LNCaP clone FGC (cell line): ENCODE measurements at places on chromosomes 5 and 9.

GRCh38 chr5:172525996-172526360 lies 71.7 kb upstream of the SH3PXD2B start:
- no peak for DNase-seq

DNA sequence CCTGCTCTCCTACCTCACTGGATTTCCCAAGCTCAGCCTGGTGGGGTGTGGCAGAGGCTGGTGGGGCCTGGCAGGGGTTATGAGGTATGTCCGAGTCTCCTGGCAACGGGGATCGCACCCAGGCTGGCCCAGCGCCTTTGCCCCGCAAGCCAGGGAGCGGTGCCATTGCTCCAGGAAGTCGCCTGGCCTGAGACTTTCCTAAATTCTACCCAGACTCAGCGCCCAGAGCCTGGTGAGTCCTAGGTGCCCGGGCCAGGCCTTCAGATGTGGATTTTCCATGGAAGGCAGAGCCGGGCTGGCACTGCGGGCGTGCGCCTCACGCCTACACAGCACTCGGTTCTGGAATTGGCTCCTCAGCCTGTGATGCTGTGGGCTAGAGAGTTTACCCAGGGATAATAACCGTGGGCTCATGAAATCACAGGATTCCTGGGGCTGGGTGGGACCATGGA lies 155.4 kb upstream of the COL5A1 start:
- DNase-seq: no peak

GRCh38 chr9:98085944-98086343 lies 29.4 kb downstream of the NANS start:
- DNase-seq: no peak

- DNase-seq: no peak
Measured at GRCh38 chr5:25754895-25755294, 1110.1 kb upstream of the CDH10 start.

GRCh38 chr5:151682751-151683331 lies 3.9 kb downstream of the SPARC start:
- DNase-seq: no peak

GRCh38 chr5:174090129-174090528 lies 44.6 kb downstream of the NSG2 start:
- DNase-seq: no peak

DNA sequence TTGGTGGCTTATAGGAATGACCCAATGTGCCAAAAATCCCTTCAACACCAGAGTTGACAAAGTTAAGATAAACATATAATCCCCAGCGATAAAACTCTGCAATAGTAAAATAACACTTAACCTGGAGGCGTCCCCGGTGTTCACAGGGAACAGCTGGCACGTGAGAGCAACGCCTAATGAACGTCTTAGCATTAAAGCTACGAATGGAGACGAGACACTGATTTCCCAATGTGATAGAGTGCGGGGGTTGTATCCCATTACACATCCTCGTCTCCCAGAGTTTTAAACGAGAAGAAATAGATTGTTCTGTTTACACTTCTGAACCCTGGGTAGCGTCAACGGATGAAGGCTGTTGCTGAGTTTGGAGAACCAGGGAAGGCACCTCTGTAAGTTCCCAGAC lies 57.6 kb downstream of the PTCH1 start:
- DNase-seq: no peak

DNA sequence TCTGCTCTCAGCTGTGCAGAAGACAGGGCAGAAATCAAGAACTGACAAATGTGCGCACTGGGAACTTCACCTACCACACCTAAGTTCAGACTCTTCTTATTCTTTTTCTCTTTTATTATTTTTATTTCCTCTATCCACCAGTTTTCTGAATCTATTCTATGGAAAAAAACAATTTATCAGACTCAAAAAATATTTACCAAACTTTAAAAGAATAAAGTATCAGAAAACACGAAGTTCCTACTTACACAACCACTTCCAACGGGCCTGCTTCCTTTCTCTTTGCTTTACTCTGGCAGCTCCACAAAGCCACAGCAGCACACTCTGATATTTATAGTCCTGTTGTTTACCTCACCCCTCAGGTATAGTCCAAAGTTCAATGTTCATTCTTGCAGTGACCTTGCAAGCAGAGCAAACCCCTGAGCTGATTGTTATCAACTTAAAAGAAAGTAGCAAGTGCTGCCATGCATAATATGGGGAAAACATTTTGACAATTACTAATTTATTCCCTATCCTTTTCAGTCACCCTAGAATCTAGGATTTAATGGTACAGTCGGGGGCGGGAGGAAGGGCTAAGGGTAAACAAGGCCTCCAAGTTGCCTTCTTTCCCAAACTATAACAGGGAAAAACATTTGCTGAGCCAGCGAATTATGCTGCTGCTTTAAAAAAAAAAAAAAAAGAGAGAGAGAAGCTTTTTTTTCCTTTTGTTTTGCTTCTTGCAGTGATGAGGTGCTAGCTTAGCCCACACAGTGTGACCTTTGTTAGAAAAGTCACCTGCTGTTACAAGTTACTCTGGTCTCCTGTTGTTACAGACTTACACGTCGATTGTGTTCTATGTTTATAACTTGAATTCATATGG lies at the start of gene SELENOP:
TSS of gene SELENOP (minus strand) at position 302 of the 856 bp plus-strand sequence. CDS start 3,539 bp downstream, outside the sequence.
- peak; percentile 89 for DNase-seq
